AG08395 (cell line): ENCODE measurements at places on chromosomes 4 and X.

GRCh38 chr4:107709916-107710315, 10.1 kb downstream of the PAPSS1 start:
- DNase-seq, result no peak

DNA sequence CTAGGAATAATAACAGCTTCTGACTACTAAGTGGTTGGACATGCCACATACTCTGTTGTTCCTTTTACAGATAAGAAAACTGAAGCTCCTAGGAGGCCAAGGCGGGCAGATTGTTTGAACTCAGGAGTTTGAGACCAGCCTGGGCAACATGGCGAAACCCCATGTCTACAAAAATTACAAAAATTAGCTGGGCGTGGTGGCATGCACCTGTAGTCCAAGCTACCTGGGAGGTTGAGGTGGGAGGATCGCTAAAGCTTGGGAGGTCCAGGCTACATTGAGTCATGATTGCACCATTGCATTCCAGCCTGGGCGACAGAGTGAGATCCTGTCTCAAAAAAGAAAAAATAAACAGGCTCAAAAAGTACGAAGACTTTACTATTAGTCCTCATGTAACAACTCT, 30.6 kb upstream of the PHF8 start:
- DNase-seq, result no peak

DNA sequence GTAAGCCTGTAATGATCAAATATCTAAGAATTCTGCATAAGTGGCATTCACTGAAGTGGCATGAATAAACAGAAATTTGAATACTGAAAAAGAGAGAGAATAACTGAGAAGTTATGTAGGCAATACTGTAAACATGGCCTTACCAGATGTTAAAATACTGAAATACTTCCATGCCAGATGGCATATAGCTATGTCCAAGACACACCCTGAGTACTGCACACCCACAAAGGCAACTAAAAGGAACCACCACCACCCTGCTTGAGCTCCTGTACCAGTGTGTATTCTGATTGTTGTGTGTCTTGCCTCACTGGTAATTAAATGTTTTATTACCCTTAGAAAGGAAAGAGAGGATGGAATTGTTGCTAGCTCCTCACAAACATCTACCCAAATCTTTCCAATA, 192.1 kb downstream of the ADAMTS3 start:
- DNase-seq, result no peak

GRCh38 chrX:49165901-49166881, 3.6 kb downstream of the MAGIX start:
- no peak for DNase-seq

DNA sequence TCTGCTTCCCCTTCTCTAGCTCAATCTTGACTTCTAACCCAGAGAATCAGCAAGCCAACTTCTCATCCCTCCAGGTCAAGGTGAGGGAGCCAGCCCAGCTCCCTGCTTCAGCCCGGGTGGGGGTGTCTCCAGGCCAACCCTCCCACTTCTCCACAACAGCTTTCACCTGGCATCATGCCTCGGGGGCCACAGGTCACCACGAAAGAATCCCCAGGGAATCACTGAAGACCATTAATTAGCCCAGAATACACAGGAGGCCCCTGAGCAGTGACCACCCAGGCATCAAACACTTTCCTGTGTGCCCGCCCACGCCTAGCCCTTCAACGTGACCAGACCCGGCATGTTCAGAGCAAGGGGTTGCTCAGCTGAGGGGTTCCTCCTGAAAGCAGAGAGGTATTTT, 646.7 kb downstream of the BCOR start:
- no peak for DNase-seq

- peak; percentile 27 for DNase-seq
Measured at GRCh38 chr4:99447079-99447478, 11.9 kb upstream of the ADH7 start.

- no peak for DNase-seq
Measured at GRCh38 chr4:48079972-48080391, 54.1 kb downstream of the TXK start.

- DNase-seq, result no peak
Measured at GRCh38 chrX:30010471-30010870, 204.9 kb upstream of the MAGEB2 start.

DNA sequence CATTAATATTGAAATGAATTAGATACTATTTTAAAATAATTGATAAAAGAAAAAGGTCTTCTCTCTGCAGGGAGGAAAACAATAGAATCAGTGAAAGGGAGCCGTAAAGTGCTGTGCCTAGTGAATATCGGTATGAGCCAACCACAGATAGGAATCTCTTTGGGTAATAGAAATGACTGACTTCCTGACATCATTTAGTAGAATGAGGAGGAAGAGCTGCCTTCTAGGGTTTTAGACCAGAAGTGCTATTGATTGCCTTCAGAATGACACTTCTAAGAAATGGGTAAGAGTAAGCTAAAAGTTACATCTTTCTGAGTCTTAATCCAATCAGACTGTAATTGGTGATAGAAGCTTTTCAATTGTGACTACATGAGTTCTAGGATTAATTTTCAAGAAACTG, 134.0 kb upstream of the MAP9 start:
- DNase-seq, result no peak

DNA sequence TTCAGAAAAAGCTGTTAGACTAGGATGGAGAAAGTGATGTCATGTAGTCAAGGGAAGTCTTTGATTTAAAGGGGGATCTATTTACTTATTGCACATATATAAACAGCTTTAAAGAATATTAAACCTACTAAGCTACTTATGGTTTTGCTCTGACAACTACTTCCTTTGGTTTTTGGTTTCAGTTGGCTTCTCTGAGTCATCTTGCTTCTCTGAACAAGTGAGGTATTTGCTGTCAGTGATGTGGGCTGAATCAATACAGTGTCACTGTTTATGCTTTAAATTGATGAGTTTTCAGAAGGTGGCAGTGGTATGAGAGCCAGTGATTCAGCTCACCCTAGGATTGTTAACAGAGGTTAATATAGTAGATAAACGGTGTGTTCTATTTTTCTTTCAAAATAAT, 75.1 kb downstream of the CEP44 start:
- DNase-seq, result peak; percentile 33

GRCh38 chr4:148565801-148566200, 123.6 kb upstream of the NR3C2 start:
- no peak for DNase-seq

DNA sequence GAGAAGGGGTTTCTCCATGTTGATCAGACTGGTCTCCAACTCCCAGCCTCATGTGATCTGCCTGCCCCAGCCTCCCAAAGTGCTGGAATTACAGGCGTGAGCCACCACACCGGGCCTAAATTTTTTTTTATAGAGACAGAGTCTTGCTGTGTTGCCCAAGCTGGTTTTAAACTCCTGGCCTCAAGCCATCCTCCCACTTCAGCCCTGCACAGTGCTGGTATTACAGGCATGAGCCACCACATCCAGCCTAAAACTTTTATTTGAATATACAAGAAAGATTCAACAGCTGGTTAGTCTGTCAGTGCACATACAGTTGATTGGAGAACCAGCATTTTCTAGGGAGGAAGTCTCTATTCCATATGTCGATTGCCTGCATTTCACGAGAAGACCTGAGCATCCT, 91.2 kb downstream of the LRP2BP start:
- DNase-seq, result no peak

- DNase-seq, result peak; percentile 7
Measured at GRCh38 chr4:109164011-109164410, 138.4 kb downstream of the COL25A1 start.

DNA sequence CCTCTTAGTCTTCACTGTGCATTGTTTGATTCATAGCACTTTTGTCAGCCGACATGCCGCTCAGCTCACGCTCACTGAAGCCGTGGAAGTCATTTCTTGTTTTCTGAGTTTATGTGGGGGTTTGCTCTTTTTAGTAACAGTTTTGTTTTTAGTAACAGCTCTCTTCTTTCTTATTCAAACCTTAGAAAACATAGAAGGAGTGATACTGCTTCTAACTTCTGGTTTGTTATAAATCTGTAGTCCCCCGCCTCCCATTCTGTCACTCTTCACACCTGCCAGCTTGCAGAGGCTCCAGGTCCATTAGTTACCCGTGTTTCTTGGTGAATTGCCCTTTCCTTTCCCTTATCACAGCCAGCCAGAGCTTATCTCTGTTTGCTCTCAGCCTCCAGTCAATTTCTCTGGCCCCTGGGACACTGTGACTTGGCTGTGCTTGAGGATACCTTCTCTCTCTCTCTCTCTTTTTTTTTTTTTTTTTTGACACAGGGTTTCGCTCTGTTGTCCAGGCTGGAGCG, 50.5 kb downstream of the GRK4 start:
- no peak for DNase-seq
